Stimulated activated CD4-positive, alpha-beta T cell treated with anti-CD3 and anti-CD28 coated beads, Interleukin-15, amount 100 ng/mL, for 48 hours (primary cell): ENCODE measurements at places on chromosomes 4 and X.

DNA sequence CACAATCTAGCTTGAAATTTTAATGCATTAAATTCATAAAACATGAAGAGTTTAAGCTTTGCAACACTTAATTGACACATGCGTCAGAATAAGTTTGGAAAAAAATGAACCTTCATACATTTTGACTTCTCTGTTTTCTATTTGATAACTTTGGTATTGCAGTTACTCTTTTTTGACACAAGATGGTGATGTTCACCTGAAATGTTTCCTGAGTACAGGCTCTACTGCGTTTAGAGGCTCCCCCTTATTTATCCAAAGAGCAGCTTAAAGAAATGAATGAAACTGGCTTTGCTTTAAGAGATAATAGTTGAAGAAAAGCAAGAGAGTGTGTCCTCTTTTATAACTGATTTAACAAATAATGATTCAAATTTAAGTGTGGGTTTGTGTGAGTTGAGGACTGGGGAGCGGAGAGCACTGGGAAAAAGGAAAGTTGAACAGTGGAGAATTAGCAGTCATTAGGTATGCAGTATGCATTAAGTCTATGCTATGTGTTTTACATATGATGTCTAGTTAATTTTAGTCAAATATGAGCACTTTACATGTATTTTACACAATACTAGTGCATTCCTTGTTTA lies 180.6 kb upstream of the NUDT6 start:
- no peak for DNase-seq

GRCh38 chr4:141416219-141416618 lies 195.5 kb downstream of the ZNF330 start:
- no peak for DNase-seq

- peak; percentile 84 for DNase-seq
Observed at GRCh38 chr4:52721968-52722815, 29.0 kb downstream of the ERVMER34-1 start.

- peak; percentile 52 for DNase-seq
Observed at GRCh38 chrX:123961268-123962005, at the start of gene STAG2. Gene STAG2 (plus strand): TSS chrX:123961706. CDS start chrX:124022628, 60,922 bp downstream.

- no peak for DNase-seq
Observed at GRCh38 chr4:7193030-7193958, 956 bp downstream of the SORCS2 start.

DNA sequence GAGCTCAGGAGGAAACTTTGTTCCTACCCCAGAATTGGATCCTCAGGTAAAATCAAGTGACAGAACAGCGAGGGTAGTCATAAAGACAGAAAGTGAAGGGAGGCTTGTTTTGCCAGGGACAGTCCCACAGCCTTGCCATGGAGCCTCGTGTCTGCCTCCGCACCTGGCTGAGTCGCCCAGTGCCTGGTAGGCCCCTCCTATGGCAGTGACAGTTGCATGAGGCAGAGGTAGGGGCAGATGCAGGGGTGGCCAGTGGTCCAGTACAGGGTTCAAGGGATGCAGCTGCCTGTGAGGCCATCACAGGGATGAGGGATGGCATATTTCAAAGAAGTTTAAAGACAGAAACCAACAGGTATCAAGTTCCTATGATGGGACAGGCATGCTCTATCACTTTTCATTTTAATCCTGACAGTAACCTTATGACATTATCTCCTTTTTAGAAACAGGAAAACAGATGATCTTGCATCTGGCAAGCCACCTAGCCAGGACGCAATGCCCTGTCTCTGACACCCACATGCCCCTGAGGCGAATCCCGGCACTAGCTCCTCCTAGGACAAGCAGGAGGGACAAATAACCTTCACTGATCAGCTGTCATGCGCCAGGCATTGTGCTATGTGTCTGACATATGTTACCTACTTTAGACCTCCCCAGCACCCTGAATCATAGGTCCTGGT lies 127.4 kb upstream of the ENPP6 start:
- peak; percentile 13 for DNase-seq

DNA sequence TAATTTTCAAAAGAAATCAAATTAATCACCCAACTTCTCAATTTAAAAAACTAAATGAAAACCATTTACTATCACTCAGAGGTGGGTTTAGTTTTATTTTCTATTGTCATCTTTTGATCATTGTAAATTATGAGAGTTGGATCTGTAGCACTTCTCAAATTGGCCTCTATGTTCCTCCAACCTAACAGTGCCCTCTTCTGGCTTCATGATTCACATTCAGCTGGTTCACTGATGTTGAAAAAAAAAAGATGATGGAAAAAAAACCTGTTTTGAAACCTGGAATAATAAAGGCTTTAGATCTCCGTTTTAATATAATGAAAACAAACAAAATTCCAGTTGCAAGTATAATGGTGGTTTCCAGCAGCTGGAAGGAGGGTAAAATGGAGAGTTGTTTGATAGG lies 2.4 kb upstream of the NBDY start:
- no peak for DNase-seq

GRCh38 chr4:103050736-103051436 lies 25.7 kb downstream of the SLC9B2 start:
- no peak for DNase-seq

GRCh38 chrX:85836868-85837267 lies 210.5 kb downstream of the CHM start:
- no peak for DNase-seq

- no peak for DNase-seq
Observed at GRCh38 chr4:121824171-121824527, 466 bp upstream of the CCNA2 start.

DNA sequence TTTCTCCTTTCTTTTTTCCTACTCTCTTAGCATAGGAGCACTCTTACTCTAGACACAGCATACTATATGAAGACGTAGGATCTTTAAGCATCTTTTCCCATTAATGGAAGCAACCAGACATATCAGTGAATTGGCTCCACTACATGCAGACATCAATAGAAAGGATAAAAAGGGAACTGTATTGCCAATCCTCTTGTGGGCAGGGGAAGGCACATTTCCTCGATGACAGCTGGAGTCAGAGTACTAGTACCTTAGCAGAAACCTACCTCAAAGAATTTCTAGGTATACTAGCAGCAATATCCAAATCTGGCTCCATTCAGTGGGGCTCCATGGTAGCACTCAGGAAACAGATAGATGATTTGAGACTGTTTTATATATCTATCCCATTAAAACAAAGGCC lies 20.1 kb downstream of the CYBB start:
- DNase-seq, result no peak

DNA sequence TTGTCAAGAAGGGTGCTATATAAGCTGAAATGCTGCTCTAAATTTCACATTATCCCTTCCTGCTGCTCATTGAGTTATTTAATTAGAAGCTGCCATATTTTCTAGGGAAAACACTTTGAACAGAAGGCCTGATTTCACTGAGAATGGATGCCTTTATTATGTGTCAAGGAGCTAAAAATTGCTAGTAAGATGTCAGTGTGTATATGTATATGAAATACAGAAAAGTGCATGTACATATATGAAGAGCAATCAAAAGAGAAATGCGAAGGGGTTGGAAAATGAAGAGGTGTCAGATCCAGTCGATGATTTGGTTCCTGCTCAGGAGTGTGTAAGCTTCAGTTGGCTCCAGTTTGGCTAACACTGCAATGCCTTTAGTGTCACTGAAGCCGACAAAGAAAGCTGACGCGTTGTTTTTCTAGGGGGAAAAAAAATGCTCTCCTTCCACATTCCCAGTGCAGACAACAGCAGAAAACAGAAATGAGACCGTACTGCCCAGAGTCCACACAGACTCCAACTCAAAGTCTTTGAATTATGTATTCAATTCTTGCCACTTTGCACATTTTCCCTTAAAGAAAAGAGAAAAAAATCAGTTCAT lies 154.2 kb downstream of the NHS start:
- no peak for DNase-seq

- DNase-seq, result no peak
Observed at GRCh38 chr4:6044276-6044675, 26.0 kb upstream of the C4orf50 start.

GRCh38 chr4:13783800-13784411 lies 156.4 kb upstream of the BOD1L1 start:
- DNase-seq, result no peak
